ENCODE measurements at places on chromosomes 2 and 18.

DNA sequence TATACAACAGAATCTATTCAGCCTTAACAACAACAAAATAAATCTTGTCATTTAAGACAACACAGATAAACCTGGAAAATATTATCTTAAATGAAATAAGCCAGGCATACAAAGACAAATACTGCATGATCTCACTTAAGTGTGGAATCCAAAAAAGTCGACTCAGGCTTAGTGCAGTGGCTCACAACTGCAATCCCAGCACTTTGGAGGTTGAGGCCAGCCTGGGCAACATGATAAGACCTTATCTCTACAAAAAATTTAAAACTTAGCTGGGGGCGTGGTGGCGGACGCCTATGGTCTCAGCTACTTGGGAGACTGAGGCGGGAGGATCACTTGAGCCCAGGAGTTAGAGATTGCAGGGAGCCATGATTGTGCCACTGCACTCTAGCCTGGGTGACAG lies 75.2 kb upstream of the RNU4ATAC start:
- DNase-seq, result no peak

DNA sequence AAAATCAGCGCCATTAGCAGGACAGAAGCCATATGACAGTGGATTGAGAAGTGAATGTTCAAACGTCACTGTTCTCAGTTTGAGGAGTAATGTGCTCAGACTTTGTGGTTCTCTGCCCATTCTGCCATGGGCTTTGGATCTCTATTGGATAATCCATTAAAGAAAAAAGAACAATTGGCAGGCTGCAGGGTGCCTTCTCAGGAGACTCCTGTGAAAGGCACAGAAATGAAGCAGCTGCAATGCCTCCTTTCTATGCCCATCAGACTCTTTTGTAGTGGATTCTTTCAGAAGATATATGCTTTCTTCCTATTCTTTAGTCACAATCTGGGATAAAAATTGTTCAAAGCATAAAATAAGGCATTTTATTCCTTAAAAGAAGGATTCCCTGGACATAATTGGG lies 506.9 kb upstream of the KLHL29 start:
- DNase-seq, result no peak

DNA sequence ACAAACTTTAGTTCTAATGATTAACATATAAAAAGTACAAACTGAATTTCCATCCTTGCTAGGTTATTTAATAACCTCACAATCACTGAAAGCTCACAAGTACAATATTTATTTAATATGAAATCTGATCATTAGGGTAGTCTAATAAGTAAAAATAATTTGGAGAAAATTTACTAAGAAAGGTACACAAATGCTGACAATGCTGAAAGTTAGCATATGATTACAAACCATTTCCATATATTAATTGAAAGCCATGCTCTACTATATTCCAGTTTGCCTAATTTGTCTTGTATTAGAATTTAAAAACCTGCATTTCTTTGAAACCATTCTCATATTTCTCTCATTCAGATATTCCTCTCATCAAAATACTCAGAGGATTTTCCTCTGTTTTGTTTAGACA lies 8.2 kb upstream of the PEX13 start:
- no peak for DNase-seq

DNA sequence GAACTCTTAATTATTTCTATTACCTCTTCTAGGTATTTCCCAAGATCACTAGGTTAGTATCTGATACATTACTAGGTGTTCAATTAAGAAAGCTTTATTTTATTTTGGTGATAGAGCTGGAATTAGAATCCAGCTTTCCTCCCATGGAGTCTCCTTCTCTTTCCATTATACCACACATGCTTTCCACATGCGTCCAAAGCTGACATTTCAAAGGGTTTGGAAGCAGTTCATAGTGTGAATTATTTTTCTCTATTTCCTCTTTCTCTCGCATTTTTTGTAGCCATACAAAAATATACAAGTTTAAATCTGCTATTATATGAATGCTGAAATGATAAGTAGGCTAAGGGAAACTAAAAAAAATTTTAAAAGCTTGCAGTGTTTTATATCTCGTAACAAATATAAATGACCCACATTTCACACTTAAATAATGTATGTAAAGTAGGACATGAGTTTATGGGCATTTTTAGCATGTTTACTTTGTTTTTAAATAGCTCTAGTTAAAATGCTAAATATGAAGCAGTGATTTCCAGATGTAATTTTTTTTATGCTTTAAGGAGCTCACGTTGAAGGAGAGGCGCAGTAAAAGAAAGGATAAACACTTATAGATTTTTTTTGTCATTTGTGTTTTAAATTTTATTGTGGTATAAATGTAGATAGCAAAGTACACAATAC lies 20.1 kb downstream of the ZC3H6 start:
- no peak for DNase-seq

- no peak for DNase-seq
These were observed 108.6 kb upstream of the CCDC150 start for GRCh38 chr2:196530910-196531309.

- peak; percentile 18 for DNase-seq
These were observed 456.4 kb downstream of the SETBP1 start for GRCh38 chr18:45137087-45137419.

- DNase-seq, result no peak
These were observed 291.6 kb upstream of the HDAC4 start for GRCh38 chr2:239692362-239692851.
